Urothelium cell line (cell line): ENCODE measurements at places on chromosomes 11 and 22.

- DNase-seq: no peak
Measured at GRCh38 chr11:123674297-123674696, 19.9 kb upstream of the SCN3B start.

GRCh38 chr11:18754308-18754707 lies 28.3 kb upstream of the IGSF22 start:
- peak; percentile 33 for DNase-seq

- no peak for DNase-seq
Measured at GRCh38 chr22:49899530-49899929, 18.7 kb downstream of the ALG12 start.

GRCh38 chr11:65610404-65610803 lies 3.6 kb downstream of the MAP3K11 start:
- DNase-seq: no peak

DNA sequence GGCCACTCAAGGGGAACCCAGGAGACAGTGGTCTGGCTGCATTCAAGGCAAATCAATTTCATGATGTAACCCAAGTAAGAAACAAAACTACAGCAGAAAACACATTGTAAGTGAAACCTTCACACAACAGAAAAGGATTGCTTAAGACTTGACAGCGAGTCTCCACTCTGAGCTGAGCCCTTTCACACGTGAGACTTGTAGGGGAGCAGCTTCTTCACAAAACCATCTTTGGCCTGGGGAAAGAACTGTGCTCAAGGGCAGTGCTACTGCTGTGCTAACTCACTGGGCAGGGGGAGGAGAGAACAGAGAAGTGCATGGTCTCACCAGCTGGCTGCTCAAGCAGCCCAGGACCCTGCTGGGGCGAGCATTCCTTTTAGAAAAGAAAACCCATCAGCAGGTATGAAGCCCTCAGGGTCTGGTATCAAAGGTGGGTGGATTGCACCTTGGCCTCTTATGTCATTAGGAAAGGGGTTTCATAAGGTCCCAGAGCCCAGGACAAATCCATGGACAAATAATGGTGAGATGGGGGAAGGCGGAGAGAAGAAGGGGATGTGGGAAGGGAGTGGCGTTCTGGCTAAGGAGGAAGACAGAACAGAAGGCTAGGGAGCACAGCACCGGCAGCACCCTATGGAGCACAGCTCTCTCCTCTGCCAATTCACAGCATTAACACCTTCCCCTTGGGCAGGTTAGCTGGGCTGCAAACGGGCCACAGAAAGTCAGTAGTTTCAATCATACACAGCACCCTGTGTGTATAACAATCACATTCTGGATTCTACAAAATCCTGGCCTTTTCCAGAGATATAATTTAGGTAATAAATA lies 20.6 kb upstream of the RAPSN start:
- no peak for DNase-seq

GRCh38 chr11:15035283-15035682 lies 38.1 kb upstream of the CALCB start:
- DNase-seq: no peak

DNA sequence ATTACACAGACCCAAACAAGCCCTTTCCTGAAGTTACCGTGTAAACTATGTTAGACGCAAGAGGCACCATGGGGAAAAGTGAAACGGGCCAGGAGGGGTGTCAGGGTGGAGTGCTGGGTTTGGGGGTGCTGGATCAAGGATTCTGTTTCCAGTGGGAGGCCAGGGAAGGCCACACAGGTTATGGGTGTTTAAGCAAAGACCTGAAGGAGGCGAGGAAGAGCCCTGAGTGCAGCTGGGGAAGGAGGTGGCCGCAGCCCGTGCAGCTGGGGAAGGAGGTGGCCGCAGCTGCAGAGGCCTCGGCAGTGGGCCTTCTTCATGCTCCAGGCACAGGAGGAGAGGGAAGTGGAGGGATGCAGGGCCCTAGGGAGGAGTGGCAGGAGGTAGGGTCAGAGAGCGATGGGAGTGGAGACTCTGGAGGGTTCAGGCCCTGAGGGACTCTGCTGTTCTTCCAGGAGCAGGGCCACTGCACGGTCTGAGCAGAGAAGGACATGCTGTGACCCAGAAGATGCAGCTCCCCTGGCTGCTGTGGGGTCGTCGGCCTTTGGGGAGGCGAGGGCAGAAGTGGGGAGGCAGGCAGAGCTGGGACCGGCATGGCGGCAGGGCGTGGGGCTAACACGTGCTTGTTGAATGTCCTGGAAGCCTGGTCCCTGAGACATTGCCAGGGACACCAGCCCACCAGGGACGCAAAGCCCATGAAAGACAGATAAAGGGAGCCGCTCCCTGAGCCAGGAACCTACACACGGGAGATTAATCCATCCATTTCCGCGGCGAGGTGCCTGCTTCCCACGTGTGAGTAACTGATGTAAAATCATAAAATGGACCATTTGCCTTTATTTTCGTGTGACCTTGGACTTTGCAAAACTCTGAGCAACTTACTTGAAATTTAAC lies 1049.1 kb downstream of the BRD1 start:
- no peak for DNase-seq

GRCh38 chr11:12410006-12410728 lies 32.8 kb downstream of the PARVA start:
- no peak for DNase-seq

DNA sequence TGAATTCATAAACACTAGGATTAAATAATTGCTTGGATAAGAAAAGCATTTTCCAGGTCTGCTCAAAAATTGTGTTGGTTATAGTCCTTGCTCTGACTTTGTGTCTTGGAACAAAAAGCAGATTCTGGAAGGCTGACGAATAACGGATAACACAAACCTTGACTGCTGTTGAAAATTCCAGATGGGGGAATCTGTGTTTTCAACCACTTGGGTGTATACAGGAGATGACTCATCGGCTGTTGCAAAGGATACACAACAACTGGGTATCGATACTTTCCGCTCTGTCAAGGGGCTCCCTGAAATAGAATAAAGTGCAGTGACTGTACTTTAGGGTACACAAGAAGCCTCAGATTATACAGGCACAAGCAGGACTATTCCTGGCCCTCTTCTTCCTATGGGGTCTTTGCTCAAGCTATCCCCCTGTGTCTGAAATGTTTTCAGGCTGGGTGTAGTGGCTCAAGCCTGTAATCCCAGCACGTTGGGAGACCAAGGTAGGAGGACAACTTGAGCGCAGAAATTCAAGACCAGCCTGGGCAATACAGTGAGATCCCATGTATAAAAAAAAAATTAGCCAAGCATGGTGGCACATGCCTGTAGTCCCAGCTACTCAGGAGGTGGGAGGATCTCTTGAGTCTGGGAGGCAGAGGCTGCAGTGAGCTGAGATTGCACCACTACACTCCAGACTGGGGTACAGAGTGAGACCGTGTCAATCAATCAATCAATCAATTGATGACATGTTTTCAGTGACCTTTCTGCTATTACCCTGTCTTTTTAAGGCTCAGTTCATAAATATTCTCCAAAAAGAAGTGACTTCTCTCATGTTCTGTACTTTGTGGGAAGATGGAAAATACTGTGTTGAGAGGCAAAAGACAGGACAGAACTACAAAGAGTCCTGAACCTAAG lies 48.6 kb upstream of the UCP3 start:
- no peak for DNase-seq
